ENCODE measurements at places on chromosomes 2 and 18. TPM values are rescaled to one million over a fixed set of nuclear protein-coding genes. Genes with fewer than 3 reads are reported as not detected.

Gene SERPINB4
- not detected for total RNA-seq

Gene NHEJ1
- total RNA-seq, result 19.1 TPM

Gene SNORC
- total RNA-seq, result 2.1 TPM

Gene PDCD1
- total RNA-seq, result 3.5 TPM

Gene ANKRD30B
- total RNA-seq, result not detected

Gene DSC2
- total RNA-seq, result not detected

GRCh38 chr2:176280867-176281658, 11.8 kb downstream of the MTX2 start:
- H3K4me1 ChIP-seq, result peaks cover 18% of the 10 kb centered on the region

- H3K27me3 ChIP-seq, result peaks cover 11% of the 10 kb centered on the region
- no peak overlapping the region for H3K4me3 ChIP-seq
- no peak for DNase-seq
- H3K27ac ChIP-seq, result no peak overlapping the region
Measured at GRCh38 chr2:101120124-101120996, 30.8 kb downstream of the TBC1D8 start.

GRCh38 chr2:10906926-10907625, 4.7 kb upstream of the KCNF1 start:
- no peak overlapping the region for H3K4me3 ChIP-seq
- DNase-seq, result no peak
- H3K4me1 ChIP-seq, result peaks cover 3% of the 10 kb centered on the region
- no peaks in the 10 kb centered on the region for H3K36me3 ChIP-seq
- peaks cover 13% of the 10 kb centered on the region for H3K27me3 ChIP-seq

GRCh38 chr2:201144101-201145051, 28.4 kb downstream of the CFLAR start:
- H3K4me3 ChIP-seq, result no peak overlapping the region
- no peak overlapping the region for H3K27ac ChIP-seq
- no peak for DNase-seq
- no peaks in the 10 kb centered on the region for H3K27me3 ChIP-seq

DNA sequence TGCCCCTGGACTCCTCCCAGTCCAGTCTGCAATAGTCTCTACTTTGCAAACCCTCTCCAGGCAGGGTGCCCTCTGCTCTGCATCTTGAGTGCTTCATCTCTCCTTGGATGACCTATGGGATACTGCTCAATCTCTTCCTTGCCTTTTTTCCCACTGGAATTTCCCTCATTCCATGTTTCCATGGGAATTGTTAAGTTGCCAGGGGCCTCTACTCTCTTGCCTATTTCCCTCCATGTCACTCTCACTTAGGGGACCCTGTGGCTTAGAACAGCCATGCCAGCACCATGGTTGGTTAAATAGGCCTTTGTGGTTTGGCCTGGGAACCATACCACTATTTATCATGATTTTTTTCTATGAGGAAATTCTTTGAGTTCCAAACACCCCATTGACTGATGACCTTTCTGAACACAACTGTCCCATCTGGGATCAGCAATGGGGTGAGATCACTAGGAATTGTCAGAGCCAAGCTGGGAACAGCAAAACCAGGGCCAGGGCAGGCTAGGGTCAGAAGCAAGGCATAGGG, 91.4 kb upstream of the RBMS1 start:
- no peak overlapping the region for H3K27ac ChIP-seq
- no peak overlapping the region for H3K4me3 ChIP-seq
- H3K27me3 ChIP-seq, result no peaks in the 10 kb centered on the region
- H3K36me3 ChIP-seq, result no peaks in the 10 kb centered on the region

DNA sequence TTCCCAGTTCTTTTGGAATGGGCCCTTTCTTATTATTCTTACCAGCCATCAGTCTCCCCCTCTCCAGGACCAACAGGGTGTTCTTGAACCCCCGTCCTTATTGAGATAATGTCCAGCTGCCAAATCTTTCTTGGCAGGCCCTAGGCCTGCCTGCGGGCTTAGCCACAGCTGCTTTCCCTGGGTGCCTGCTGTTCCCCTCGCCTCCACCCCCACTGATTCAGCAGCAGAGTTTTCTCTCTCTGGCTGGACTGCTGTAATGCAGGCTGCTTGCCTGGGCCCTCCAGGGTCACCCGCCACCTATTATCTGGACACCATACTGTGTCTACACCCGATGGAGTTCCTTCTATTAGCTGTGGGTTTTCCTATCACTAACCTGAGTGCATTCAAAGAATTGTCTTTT, 395.4 kb upstream of the ATP5MC3 start:
- H3K4me1 ChIP-seq, result peaks cover 15% of the 10 kb centered on the region
- H3K27me3 ChIP-seq, result peaks cover 2% of the 10 kb centered on the region
- no peak overlapping the region for H3K27ac ChIP-seq
- DNase-seq, result no peak

DNA sequence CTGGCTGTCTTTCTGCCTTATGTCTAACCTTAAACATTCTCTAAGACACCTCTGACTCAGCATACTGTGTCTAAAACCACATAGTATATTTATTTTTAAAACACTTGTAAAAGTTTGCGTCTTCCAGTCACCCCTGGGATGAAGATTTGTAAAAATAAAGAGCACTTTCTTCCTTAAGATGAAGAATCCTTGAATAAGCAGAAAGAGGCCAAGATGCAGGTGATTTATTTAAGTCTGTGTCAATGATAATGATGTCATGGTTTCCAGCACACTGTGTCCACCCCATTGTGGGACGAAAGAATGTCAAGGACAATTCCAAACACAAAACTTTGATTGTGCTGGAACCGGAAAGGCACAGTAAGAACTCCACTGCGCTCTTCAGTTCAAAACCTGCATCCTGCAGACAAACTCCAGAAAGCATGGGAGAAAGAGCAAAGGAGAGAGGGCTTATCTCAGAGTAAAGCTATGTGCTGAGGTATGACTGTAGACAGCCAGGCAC, 92.9 kb downstream of the ZEB2 start:
- peak overlapping the region; percentile 61 for H3K27ac ChIP-seq
- DNase-seq, result no peak
- H3K36me3 ChIP-seq, result peaks cover 54% of the 10 kb centered on the region
- no peak overlapping the region for H3K4me3 ChIP-seq
- H3K4me1 ChIP-seq, result peaks cover 47% of the 10 kb centered on the region

DNA sequence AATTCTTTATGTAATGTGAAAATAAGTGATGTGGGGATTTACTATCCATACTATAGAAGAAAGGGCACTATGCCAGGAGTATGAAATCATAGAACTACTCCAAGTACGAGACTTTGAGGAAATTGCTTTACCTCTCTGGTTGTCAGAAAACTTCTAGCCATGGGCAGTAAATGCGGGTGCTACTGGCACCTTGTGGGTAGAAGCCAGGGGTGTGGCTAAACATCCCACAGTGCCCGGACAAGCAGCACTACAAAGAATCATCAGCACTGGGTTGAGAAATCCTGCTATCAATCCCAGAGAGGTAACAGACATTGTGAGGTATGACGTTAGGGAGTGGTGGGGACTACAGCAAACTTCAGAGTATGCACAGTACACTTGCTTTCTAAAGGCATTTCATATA, 453.5 kb upstream of the TNP1 start:
- H3K36me3 ChIP-seq, result no peaks in the 10 kb centered on the region
- peaks cover 17% of the 10 kb centered on the region for H3K4me1 ChIP-seq
- H3K27me3 ChIP-seq, result peaks cover 67% of the 10 kb centered on the region
- no peak overlapping the region for H3K27ac ChIP-seq

DNA sequence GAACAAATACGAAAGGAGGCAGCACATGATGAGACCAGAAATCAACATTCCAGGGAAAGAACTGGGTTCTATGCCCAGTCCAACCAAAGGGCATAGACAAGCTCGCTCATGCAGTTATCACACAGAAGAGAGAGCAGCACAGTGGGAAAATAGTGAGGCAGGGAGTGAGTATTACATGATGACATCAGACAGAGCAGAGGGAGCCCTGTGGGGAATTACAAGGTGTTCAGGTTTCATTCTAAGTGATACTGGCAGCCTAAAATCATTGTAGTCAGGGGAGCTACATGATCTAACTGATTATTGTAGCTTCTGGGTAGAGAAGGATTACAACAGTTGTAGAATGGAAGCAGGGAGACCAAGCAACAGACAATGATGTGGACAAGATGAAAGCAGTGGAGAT, 658.5 kb downstream of the ARHGAP15 start:
- H3K27ac ChIP-seq, result no peak overlapping the region
- H3K4me1 ChIP-seq, result no peaks in the 10 kb centered on the region
- DNase-seq, result no peak
- H3K36me3 ChIP-seq, result no peaks in the 10 kb centered on the region
- no peak overlapping the region for H3K4me3 ChIP-seq

GRCh38 chr2:195029804-195030654, 627.0 kb upstream of the SLC39A10 start:
- no peak for DNase-seq
- H3K36me3 ChIP-seq, result no peaks in the 10 kb centered on the region
- no peak overlapping the region for H3K4me3 ChIP-seq
- H3K4me1 ChIP-seq, result no peaks in the 10 kb centered on the region

- no peaks in the 10 kb centered on the region for H3K27me3 ChIP-seq
- no peak for DNase-seq
- H3K36me3 ChIP-seq, result peaks cover 66% of the 10 kb centered on the region
- no peak overlapping the region for H3K4me3 ChIP-seq
Measured at GRCh38 chr2:9883897-9884296, 40.6 kb downstream of the TAF1B start.

DNA sequence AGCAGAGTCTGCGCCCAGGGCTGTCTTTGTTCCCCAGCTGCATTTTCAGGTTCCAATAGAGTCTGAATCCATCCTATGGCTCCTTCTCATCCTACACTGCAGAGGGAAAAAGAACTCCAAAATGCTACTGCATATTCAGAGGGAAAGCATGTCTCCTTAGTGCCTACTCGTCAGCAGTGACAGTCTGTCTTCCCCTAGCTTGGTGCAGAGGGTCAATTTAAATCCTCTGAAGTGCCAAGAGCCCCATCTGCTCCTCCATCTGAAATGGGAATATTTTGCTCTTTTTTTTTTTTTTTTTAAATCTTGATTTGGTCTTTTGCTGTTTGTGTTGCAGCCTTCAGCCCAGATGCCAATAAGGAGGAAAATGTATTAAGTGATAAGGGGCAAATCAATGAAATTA, 199.3 kb downstream of the RNF144A start:
- no peak overlapping the region for H3K27ac ChIP-seq
- no peak overlapping the region for H3K4me3 ChIP-seq
- H3K4me1 ChIP-seq, result no peaks in the 10 kb centered on the region
- no peak for DNase-seq
- H3K36me3 ChIP-seq, result no peaks in the 10 kb centered on the region
- no peaks in the 10 kb centered on the region for H3K27me3 ChIP-seq

DNA sequence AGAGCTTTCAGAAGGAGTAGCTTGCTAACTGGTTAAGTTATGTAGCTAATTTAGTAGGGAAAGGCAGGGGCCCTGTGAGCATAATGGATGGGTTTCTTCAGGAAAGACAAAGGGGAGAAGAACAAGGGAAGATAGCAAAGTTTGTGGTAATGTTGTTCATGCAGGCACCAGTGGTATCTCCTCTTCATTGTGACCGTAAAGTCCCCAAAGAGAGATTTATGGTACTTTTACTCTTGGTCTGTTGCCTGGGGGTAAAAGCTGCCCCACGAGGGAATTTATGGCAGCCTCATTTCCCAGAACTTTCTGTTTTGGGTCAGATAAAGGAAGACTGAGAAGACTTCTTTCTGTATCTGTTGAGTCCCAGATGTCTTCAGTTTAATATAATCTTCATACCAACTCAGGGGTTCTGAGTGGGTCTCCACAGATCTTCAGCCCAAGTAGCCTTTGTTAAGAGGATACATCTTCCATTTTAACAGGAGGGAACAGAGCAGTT, 27.5 kb downstream of the MALT1 start:
- no peak overlapping the region for H3K27ac ChIP-seq
- H3K36me3 ChIP-seq, result peaks cover 44% of the 10 kb centered on the region
- H3K4me1 ChIP-seq, result peaks cover 10% of the 10 kb centered on the region
- no peaks in the 10 kb centered on the region for H3K27me3 ChIP-seq

GRCh38 chr2:179539124-179539511, 274.5 kb upstream of the SESTD1 start:
- H3K36me3 ChIP-seq, result no peaks in the 10 kb centered on the region
- DNase-seq, result no peak
- H3K27me3 ChIP-seq, result peaks cover 1% of the 10 kb centered on the region
- H3K27ac ChIP-seq, result no peak overlapping the region

GRCh38 chr2:148013876-148014275, 6.7 kb downstream of the ORC4 start:
- peaks cover 24% of the 10 kb centered on the region for H3K36me3 ChIP-seq
- H3K27ac ChIP-seq, result no peak overlapping the region
- H3K4me1 ChIP-seq, result peaks cover 53% of the 10 kb centered on the region
- DNase-seq, result no peak

GRCh38 chr2:37689751-37690150, 18.3 kb upstream of the CDC42EP3 start:
- H3K4me3 ChIP-seq, result no peak overlapping the region
- H3K27ac ChIP-seq, result no peak overlapping the region
- H3K4me1 ChIP-seq, result no peaks in the 10 kb centered on the region
- H3K36me3 ChIP-seq, result no peaks in the 10 kb centered on the region

- DNase-seq, result no peak
- H3K4me1 ChIP-seq, result no peaks in the 10 kb centered on the region
- H3K36me3 ChIP-seq, result no peaks in the 10 kb centered on the region
- no peaks in the 10 kb centered on the region for H3K27me3 ChIP-seq
- H3K27ac ChIP-seq, result no peak overlapping the region
Measured at GRCh38 chr18:37873416-37873815, 307.8 kb upstream of the CELF4 start.

DNA sequence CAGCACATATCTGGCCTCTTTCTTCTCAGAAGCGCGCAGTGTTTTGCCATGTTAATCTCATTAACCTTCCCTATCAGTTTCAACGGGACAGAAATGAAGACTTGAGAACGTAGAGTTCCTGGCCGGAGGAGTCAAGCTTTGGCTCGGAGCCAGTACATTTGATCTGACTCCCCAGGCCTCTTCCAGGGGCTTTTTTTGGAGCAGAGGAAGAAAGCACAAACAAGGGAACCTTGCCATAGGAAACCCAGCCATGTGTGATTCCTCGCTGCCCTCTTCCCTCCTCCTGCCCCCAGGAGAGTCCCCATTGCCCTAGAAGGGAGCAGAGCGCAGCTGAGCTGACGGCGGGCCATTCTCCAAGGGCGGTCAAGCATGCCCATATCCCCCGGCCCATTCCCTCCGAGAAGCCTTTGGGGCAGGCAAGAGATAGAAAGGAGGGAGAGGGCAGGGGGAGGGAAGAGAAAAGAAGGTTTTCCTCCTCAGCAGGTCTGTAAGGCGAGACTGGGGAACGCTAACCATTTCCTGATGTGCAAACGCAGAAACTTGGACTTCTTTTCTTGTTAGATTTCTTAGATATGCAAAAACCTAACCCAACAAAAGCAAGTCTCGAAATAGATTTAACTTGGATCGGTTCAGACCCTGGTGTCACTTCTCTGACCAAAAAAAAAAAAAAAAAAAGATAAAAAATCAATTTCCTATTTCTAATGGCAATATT, 63.7 kb upstream of the POU3F3 start:
- DNase-seq, result no peak
- H3K27ac ChIP-seq, result no peak overlapping the region
- no peak overlapping the region for H3K4me3 ChIP-seq
- peaks cover 5% of the 10 kb centered on the region for H3K27me3 ChIP-seq
- H3K36me3 ChIP-seq, result no peaks in the 10 kb centered on the region
- no peaks in the 10 kb centered on the region for H3K4me1 ChIP-seq

- H3K27ac ChIP-seq, result no peak overlapping the region
- no peaks in the 10 kb centered on the region for H3K4me1 ChIP-seq
- no peaks in the 10 kb centered on the region for H3K36me3 ChIP-seq
- no peak for DNase-seq
- no peak overlapping the region for H3K4me3 ChIP-seq
- peaks cover 14% of the 10 kb centered on the region for H3K27me3 ChIP-seq
Measured at GRCh38 chr2:71534201-71534600, 80.8 kb downstream of the DYSF start.

Measured in activated B cell treated with CpG ODN at 0.5 μM for 24 hours (primary cell).